ENCODE measurements at places on chromosomes 5 and 9. TPM values are rescaled to one million over a fixed set of nuclear protein-coding genes. Genes with fewer than 3 reads are reported as not detected.

Gene TAS2R1
- total RNA-seq = not detected

Gene IL33
- 0.83 TPM for total RNA-seq

Gene NUDT12
- 1.4 TPM for total RNA-seq

Gene AUH
- total RNA-seq = 9.8 TPM

Gene PCDHB7
- not detected for total RNA-seq

Gene SLC24A2
- not detected for total RNA-seq

Gene RFESD
- total RNA-seq = 2.1 TPM

Gene PFN3
- not detected for total RNA-seq

Gene MARCOL
- total RNA-seq = not detected

Gene STING1
- 0.85 TPM for total RNA-seq

Gene GPR150
- total RNA-seq = 0.14 TPM

Gene CDH9
- total RNA-seq = not detected

Gene ORM2
- total RNA-seq = not detected

Gene CTSV
- total RNA-seq = 13.6 TPM

Gene KCNN2
- 0.16 TPM for total RNA-seq

Gene ANKRD18A
- 4.9 TPM for total RNA-seq

Gene UQCRQ
- 533 TPM for total RNA-seq

Gene PRRX2
- 8.8 TPM for total RNA-seq

Gene MEIKIN
- total RNA-seq = not detected

Gene F2RL2
- 5.5 TPM for total RNA-seq

Gene EIF4E1B
- not detected for total RNA-seq

Gene IL13
- not detected for total RNA-seq

Gene IFNE
- 1.4 TPM for total RNA-seq

Gene KIF4B
- not detected for total RNA-seq

Gene PCDHGA6
- total RNA-seq = 0.23 TPM

Gene KLHL3
- 0.18 TPM for total RNA-seq

Gene TRIM36
- 1.8 TPM for total RNA-seq

Gene TAF1L
- total RNA-seq = not detected

Gene ADAMTS12
- total RNA-seq = 9.6 TPM

Gene SETD9
- 5.6 TPM for total RNA-seq

Gene GPX3
- total RNA-seq = 18.4 TPM

Gene SPATA31D4
- total RNA-seq = not detected

Gene CXXC5
- total RNA-seq = 17.3 TPM

Gene ANKRD34B
- total RNA-seq = not detected

Gene LTC4S
- not detected for total RNA-seq

Gene SARDH
- 0.05 TPM for total RNA-seq

Gene MYMK
- total RNA-seq = not detected

All from A549 treated with RU486 at 1 μM for 4 hours (cell line).